ENCODE measurements at places on chromosomes 3 and 15. TPM values are rescaled to one million over a fixed set of nuclear protein-coding genes. Genes with fewer than 3 reads are reported as not detected.

The MRPL3 gene
- total RNA-seq: 56.5 TPM

The GOLGA8N gene
- total RNA-seq: 11.0 TPM

The CHRD gene
- total RNA-seq: 29.7 TPM

The OR5K2 gene
- not detected for total RNA-seq

The TGFBR2 gene
- total RNA-seq: 338 TPM

The STAB1 gene
- 269 TPM for total RNA-seq

The MEGF11 gene
- 5.1 TPM for total RNA-seq

The DAZL gene
- not detected for total RNA-seq

The TICRR gene
- total RNA-seq: not detected

The PATL2 gene
- total RNA-seq: 0.98 TPM

The PPARG gene
- 64.2 TPM for total RNA-seq

GRCh38 chr15:34038023-34038870 lies 757 bp downstream of the AVEN start:
- H3K27ac ChIP-seq: peak overlapping the region; percentile 90
- no peaks in the 10 kb centered on the region for H3K4me1 ChIP-seq
- no peaks in the 10 kb centered on the region for H3K36me3 ChIP-seq

GRCh38 chr3:113838631-113839209 lies at the start of gene GRAMD1C:
TSS of gene GRAMD1C (plus strand) at chr3:113838788. CDS start at chr3:113838910, 122 bp downstream.
- DNase-seq: peak; percentile 64
- H3K27me3 ChIP-seq: no peaks in the 10 kb centered on the region
- no peak within 1 kb of the TSS for H3K27ac ChIP-seq
- H3K4me3 ChIP-seq: peak within 1 kb of the TSS; percentile 38
- no peaks in the 10 kb centered on the region for H3K36me3 ChIP-seq

DNA sequence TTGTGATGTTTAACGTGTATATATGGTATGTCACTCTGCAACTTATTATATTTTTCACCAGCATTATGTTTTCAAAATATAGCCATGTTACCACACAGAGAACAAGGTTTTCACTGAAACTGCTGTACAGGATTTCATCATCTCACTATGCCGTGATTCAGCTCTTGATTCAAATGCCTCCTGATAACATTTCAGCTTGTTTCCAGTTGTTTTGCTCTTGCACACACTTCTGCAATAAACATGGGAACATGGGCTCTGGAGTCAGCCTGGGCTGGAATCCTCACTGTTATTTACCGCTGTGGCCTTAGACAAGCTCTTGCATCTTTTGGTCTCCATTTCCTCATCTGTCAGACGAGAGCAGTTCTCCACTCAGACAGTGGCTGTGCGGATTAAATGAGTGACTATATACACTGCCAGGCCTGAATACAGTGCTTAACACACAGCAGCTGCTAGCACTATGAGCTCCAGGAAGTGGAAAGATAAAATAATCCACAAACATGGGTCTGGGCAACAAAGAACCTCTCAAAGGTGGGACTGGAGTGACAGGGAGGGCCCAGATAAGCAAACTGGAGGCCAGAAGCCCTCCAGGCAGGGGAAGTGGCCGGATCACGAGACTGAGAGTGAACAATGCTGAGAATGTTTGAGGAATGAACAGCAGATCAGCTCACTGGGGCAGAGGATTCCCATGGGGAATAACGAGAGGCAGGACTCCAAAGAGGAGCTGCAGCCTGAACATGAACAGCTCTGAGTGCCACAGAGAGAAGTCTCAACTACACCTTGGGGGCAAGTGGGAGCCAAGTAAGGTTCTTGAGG lies 17.7 kb downstream of the NTRK3 start:
- H3K27ac ChIP-seq: no peak overlapping the region
- no peaks in the 10 kb centered on the region for H3K27me3 ChIP-seq
- H3K4me1 ChIP-seq: peaks cover 3% of the 10 kb centered on the region
- H3K4me3 ChIP-seq: no peak overlapping the region
- no peak for DNase-seq

- H3K4me1 ChIP-seq: no peaks in the 10 kb centered on the region
- no peak for DNase-seq
- no peaks in the 10 kb centered on the region for H3K27me3 ChIP-seq
- no peak overlapping the region for H3K4me3 ChIP-seq
- H3K27ac ChIP-seq: no peak overlapping the region
Observed at GRCh38 chr15:39820050-39820602, 37.5 kb upstream of the FSIP1 start.

DNA sequence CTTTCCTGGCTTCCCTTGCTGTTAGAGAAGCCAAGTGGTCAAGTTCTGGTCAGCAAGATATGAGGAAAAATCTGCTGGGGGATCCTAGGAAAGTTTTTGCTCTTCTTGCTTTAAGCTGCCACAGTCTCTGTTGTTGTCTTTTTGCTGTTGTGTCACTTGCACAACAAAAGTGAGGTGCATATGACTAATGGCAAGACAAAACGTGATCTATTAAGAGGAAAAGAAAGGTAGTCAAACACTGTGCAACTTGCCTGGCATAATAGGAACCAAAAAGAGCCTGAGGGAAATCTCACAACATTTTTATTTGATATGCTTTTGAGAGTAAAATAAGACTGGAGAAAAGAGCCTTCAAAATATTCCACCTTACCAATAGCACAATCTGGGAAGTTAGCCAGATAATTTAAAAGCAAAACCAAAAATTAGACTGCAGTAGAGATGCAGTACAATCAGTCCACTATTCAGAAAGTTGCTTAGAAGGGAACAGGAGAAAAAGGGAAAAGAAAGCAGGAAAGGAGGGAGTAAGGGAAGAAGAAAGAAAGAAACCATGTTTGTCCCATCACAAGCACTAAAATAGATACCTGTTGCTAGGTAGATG lies 110.0 kb upstream of the SLC4A7 start:
- DNase-seq: no peak
- H3K27me3 ChIP-seq: no peaks in the 10 kb centered on the region
- no peak overlapping the region for H3K4me3 ChIP-seq

DNA sequence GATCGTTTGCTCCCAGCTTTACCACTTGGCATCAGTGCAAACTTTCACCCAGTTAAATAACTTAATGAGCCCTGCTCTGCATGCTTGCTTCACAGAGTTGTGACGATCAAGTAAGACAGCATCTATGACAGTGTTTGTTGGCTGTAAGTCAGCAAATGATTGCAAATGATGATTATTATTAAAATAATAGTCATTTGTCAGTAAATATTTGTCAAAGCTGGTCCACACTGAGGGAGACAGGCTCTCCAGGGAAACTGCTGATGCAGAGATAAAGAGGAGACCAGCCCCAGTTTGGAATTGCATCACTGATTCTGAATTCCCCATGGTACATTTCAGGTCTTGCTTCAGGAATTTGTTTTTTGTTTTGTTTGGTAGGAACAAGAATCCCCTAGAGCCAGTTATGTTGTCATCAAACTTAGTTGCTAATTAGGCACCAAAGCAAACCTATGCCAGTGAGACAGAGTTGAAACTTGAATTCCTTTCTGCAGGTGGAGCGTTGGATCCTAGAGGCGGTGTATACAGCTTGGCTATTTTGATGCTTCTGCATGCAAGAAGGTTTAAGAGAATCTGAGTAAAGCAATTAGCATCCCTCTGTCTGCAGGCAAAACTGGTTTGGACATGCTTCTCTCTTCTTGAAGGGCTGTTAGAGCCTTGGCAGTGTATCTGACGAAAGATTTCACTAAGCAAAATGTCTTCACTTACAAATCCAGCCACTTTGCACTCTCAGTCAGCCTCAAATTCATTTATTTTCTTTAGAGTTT lies 338.6 kb upstream of the TPRG1 start:
- H3K36me3 ChIP-seq: no peaks in the 10 kb centered on the region
- no peaks in the 10 kb centered on the region for H3K27me3 ChIP-seq
- no peak for DNase-seq
- no peak overlapping the region for H3K27ac ChIP-seq

DNA sequence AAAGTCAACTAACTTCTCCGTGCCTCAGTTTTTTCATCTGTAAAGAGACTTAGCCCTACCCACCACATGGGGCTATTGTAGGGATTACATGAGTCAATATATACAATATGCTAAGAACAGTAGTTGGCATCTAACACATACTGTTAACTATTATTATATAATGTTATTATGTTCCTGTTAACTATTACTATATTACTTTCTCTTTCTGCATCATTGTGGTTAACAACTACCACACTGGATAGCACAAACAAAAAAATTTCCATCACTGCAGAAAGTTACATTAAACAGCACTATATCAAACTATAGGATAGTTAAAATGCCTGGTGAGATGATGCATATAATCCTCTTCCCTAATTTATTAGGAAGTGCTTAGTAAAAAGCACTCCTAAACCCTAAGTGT lies 23.7 kb downstream of the STAG1 start:
- peak overlapping the region; percentile 18 for H3K4me3 ChIP-seq
- H3K27me3 ChIP-seq: no peaks in the 10 kb centered on the region
- H3K36me3 ChIP-seq: no peaks in the 10 kb centered on the region
- no peak overlapping the region for H3K27ac ChIP-seq

DNA sequence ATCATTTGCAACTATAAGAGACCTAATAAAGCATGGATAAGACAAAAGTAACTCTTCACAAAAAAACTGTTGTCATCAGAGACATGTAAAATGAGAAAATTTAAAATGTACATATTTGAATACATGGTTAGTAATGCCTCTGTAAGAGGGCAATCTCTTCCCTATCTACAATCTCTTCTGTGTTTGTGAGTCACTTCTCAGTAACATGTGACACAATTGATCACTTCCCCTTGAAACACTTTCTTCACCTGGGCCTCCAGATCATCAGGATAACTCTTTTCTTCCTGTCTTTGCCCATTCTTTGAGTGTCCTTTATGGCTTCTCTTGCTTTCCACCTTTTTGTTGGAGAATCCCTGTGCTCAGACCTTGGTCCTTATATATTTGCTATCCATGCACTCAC lies 50.4 kb downstream of the TFDP2 start:
- no peaks in the 10 kb centered on the region for H3K36me3 ChIP-seq
- DNase-seq: no peak
- no peak overlapping the region for H3K27ac ChIP-seq

- H3K36me3 ChIP-seq: no peaks in the 10 kb centered on the region
- H3K4me1 ChIP-seq: no peaks in the 10 kb centered on the region
- DNase-seq: no peak
- no peak overlapping the region for H3K27ac ChIP-seq
- H3K4me3 ChIP-seq: no peak overlapping the region
Observed at GRCh38 chr15:47206358-47206978, 510.8 kb upstream of the SEMA6D start.

- no peak for DNase-seq
- no peak overlapping the region for H3K4me3 ChIP-seq
- H3K27ac ChIP-seq: peak overlapping the region; percentile 13
- peaks cover 26% of the 10 kb centered on the region for H3K4me1 ChIP-seq
Observed at GRCh38 chr15:56984681-56985481, 66.4 kb downstream of the TCF12 start.

GRCh38 chr3:177201700-177202397 lies 4.6 kb upstream of the TBL1XR1 start:
- H3K27me3 ChIP-seq: no peaks in the 10 kb centered on the region
- no peaks in the 10 kb centered on the region for H3K36me3 ChIP-seq
- H3K27ac ChIP-seq: no peak overlapping the region
- H3K4me3 ChIP-seq: no peak overlapping the region

DNA sequence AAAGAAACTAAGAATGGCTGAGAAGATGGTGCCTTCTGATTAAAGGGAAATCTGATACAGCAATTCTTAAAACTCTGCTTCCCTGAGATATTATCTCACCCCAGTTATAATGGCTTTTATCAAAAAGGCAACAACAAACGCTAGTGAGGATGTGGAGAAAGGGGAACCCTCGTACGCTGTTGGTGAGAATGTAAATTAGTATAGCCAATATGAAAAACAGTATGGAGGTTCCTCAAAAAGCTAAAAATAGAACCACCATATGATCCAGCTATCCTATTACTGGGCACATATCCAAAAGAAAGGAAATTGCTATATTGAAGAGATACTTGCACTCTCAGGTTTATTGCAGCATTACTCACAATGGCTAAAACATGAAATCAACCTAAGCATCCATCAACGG lies 65.1 kb downstream of the GOLIM4 start:
- H3K4me1 ChIP-seq: peaks cover 7% of the 10 kb centered on the region
- H3K27me3 ChIP-seq: no peaks in the 10 kb centered on the region
- no peak for DNase-seq
- H3K36me3 ChIP-seq: peaks cover 77% of the 10 kb centered on the region
- no peak overlapping the region for H3K27ac ChIP-seq

DNA sequence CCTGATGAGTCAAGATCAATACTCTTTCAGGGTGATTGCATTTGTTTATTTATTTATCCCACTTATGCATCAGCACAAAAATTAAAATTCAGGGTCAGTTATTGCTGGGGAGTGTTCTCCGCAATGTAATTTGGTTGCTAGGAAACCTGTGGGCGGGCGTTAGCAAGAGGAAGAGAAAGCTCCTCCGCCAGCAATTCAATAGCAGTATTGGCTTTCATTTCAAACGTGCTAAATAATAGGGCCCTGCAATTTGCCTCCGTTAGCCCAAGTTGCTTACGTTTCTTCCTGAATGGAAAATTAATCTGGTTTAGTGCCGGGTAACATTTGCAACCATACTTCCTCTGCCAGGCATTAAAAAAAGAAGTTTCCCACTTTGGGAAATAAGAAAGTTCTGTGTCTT lies 35.5 kb upstream of the PLCL2 start:
- no peaks in the 10 kb centered on the region for H3K36me3 ChIP-seq
- H3K27ac ChIP-seq: peak overlapping the region; percentile 54
- no peak overlapping the region for H3K4me3 ChIP-seq
- H3K4me1 ChIP-seq: no peaks in the 10 kb centered on the region

GRCh38 chr15:64552281-64552948 lies 92.0 kb downstream of the ZNF609 start:
- no peaks in the 10 kb centered on the region for H3K36me3 ChIP-seq
- no peaks in the 10 kb centered on the region for H3K27me3 ChIP-seq
- no peak overlapping the region for H3K27ac ChIP-seq
- DNase-seq: no peak
- no peaks in the 10 kb centered on the region for H3K4me1 ChIP-seq
- H3K4me3 ChIP-seq: no peak overlapping the region

Measured in tibial nerve (tissue), 4 donors.